ENCODE measurements at places on chromosomes 2 and 18.
A peak's percentile ranks its signal among the peaks of the same experiment; 100 is the strongest.

GRCh38 chr18:7049951-7050350 is 67.6 kb downstream of the LAMA1 start:
- DNase-seq: no peak

- no peak for DNase-seq
Observed at GRCh38 chr2:181129364-181130056, 149.1 kb downstream of the UBE2E3 start.

- no peak for DNase-seq
Observed at GRCh38 chr2:171394164-171394740, 39.5 kb downstream of the METTL8 start.

DNA sequence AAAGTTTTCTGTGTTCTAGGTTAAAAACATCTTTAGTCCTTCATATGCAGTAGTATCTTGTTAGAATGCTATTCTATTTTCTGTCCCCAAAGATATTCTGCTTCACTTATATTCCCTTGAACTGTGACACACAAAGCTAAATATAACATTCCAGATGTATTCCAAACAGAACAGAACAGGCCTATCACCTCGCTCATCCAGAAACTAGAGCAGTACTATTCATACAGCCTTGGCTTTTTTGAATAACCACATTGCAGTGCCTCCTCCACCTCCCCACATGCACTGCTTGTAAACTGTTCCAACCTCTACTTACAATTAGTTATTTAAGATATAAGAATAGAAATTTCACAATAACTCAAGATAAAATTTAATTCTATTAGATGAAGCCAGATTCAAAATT is 196.8 kb downstream of the EXOC6B start:
- no peak for DNase-seq

- DNase-seq: no peak
Observed at GRCh38 chr2:215619989-215620388, 184.1 kb upstream of the FN1 start.

DNA sequence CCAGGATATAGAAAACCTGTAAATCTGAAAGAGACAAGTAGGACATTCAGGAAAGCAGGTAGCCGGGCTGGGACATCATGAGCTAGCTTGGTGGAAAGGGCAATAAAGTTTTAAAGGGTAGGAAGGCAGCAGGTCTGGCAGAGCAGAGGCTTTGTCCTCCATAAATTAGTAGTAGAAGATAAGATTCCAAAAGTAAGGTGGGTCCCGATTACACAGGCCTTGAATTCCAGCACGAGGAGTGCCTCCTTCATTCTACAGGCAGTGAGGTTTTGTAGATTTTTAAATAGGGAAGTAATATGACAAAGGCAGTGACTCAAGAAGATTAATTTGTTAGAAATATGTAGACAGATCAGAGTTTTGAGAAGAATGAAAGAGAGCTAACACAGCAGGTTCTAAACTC is 160.7 kb downstream of the DTNB start:
- DNase-seq: no peak

GRCh38 chr2:168244318-168244717 is 3.1 kb downstream of the STK39 start:
- DNase-seq: peak; percentile 4

- DNase-seq: no peak
Observed at GRCh38 chr2:211141646-211142045, 585.2 kb downstream of the CPS1 start.

DNA sequence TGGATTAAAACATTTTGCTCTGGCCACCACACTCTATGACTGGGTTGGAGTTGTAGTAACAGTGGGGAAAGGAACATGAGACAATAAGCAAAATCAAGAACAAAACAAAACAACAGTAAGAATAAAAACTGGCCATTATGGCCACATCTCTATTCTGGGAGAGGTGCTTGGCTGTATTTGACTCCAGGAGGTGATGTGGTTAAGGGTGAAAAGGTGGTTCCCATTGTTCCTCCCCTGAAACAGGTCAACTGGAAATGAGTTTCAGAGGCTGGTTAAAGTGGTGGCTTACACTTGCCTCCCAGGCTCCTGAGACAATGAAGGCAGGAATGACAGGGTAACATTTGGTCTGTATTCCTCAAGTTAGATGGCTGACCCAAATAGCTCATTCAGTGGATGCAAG is 67.3 kb upstream of the FANCL start:
- DNase-seq: no peak

DNA sequence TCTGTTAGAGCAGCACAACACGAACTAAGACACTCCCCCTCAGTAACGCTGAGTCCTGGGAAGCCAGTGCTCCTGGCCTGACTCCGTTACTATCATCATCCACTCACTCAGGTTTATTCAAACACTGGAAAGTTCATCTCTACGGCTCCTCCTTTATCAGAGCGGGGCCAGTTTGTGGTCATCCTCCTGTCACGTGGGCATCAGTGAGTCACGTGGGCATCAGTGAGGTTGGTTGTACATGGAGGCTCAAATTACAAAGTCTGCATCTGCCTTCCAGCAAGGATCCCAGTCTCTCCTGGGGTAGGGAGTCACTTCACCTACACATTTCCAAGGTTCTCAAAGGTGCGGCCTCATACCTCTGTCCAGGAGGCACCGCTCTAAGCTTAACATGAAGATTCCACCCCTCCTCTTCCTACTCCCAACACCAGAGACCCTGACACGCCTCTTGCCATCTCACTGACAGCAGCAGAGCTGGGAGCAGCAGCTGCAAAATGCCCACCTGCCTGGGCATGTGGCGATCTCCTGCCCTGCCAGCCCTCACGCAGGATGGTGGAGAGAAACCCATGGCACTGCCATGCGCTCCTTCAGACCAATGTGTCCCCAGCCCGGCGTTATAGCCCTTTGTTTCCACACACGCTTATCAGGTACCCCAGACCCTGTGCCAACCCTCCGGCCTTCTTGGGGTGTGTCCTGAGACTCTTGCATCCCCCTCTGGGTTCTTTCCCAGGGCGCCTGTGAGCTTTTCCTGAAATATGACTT is 99.2 kb upstream of the PTPRM start:
- DNase-seq: no peak

- peak; percentile 47 for DNase-seq
Observed at GRCh38 chr2:98730707-98731040, 258 bp downstream of the MGAT4A start.

- no peak for DNase-seq
Observed at GRCh38 chr18:23498117-23498516, 5.2 kb upstream of the RMC1 start.

DNA sequence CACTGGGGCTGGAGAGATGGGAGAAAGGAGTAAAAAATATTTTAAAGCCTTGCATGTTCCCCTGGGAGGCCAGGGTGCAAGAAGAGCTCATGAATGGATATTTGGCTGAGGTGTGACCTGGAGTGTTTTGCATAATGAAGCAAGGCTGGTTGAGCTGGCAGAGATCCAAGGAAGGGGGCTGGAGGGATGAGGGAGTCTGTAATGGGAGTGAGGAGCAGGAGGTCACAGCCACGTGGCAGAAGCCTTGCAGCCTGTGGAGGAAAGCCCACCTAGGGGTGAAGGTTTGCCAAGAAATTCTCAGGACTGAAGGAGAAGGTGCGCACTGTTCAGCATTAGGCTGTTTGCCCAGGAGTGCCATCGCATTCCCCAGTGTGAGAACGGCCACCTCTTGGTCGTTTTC is 40.3 kb upstream of the ATP8B1 start:
- no peak for DNase-seq

DNA sequence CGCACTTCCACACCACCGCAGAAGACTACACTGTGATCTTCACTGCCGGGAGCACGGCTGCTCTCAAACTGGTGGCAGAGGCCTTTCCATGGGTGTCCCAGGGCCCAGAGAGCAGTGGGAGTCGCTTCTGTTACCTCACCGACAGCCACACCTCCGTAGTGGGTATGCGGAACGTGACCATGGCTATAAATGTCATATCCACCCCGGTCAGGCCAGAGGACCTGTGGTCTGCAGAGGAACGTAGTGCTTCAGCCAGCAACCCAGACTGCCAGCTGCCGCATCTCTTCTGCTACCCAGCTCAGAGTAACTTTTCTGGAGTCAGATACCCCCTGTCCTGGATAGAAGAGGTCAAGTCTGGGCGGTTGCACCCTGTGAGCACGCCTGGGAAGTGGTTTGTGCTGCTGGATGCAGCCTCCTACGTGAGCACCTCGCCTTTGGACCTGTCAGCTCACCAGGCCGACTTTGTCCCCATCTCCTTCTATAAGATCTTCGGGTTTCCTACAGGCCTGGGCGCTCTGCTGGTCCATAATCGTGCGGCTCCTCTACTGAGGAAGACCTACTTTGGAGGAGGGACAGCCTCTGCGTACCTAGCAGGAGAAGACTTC is 12.5 kb downstream of the MOCOS start:
- DNase-seq: no peak

GRCh38 chr18:24837066-24837465 is 376.6 kb downstream of the HRH4 start:
- DNase-seq: no peak

DNA sequence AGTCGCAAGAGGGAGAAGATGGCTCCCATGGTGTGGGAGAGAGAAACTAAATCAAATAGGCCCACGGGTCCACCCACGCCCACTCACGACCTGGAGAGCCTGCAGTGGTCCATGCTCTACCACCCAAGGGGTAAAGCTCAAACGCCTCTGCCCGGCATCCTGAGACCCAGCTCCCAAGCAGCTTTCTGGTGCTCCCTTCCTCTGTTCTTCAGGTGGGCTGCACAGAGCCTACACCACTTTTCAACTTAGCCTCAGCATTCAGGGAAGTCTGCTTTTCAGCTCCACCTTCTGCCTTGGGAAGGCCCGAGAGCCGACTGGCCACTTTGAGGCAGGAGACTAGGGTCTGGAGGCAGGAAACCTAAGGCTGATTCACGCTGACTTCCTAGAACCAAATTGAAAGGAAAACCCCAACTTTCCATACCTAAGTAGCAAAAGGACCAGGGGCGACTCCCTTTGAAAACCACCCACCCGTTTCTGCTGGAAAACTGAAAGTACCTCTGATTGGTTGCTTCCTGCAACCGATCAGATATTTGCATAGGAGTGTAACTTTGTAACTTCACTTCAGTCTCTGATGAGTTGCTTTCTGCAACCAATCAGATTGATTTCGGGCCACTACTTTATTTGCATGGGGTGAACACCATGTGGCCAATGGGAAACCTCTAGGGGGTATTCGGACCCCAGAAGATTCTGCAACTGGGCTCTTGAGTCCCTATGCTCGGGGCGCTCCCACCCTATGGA is 26.8 kb upstream of the SPATA3 start:
- DNase-seq: no peak

- no peak for DNase-seq
Observed at GRCh38 chr18:79882522-79883241, 68.8 kb downstream of the SLC66A2 start.

DNA sequence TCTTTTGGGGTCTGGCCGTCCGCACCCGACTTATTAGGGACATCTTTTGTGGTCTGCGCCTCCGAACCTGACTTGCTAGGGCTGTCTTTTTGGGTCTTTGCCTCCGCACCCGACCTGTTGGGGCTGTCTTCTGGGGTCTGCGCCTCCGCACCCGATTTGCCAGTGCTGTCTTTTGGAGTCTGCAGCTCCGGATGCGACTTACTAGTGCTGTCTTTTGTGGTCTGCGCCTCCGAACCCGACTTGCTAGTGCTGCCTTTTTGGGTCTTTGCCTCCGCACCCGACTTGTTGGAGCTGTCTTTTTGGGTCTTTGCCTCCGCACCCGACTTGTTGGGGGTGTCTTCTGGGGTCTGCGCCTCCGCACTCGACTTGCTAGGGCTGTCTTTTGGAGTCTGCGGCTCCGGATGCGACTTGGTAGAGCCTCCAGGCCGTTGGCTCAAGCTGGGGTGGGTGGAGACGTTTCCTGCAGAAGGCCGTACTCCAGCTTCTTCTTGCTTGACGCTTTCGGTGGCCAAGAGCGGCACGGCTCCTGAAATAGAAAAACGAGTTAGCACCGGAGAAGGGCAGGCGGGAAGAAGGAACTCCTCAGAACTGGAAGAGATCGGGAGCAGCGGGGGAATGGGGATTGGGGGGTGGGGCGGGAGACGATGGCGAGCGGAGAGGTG is 498 bp downstream of the TGOLN2 start:
- DNase-seq: peak; percentile 47

GRCh38 chr2:39216346-39217191 is 27.2 kb downstream of the CDKL4 start:
- peak; percentile 31 for DNase-seq

DNA sequence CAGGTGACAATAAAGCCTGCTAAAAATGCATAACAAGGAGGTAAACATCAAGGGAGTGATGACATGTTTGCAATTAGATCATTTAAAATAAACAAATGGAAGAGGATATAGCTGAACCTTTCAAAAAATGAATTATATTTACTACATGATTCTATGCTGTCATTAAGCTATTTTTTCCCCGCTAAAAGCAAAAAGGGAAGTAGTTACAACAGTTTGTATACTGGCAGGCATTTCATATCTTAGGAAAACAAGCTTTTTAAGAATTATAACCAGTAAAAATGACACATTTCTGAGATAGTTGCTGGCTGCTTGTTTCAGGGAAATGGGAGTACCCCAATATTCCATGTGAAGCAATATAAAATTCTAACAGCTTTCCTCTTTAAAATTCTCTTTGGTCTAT is 89.1 kb upstream of the ITGB6 start:
- no peak for DNase-seq

- DNase-seq: no peak
Observed at GRCh38 chr18:29962579-29962978, 1080.0 kb downstream of the DSC3 start.

DNA sequence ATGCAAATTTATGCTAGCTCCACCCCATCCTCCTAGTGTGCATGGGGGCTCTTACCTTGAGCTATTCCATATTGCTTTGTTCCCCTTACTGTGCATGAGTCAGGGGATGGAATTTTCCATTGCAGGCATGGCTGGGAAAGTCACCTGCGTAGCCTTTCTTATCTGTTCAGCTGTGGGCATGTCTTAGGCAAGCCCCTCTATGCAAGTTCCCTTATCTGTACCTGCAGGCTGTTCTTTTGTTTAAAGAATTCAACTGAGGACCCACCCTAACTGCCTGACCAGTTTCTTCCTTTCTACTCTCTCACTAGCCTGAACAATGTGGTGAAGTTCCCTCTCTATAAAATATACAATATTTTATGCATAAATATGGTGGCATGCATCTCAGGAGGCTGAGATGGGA is 54.2 kb upstream of the CDCA7 start:
- no peak for DNase-seq

- no peak for DNase-seq
Observed at GRCh38 chr2:60976875-60977561, 40.5 kb upstream of the PEX13 start.

- no peak for DNase-seq
Observed at GRCh38 chr18:22325396-22325795, 92.3 kb downstream of the CTAGE1 start.

- DNase-seq: no peak
Observed at GRCh38 chr2:143397884-143398614, 268.8 kb downstream of the ARHGAP15 start.

- no peak for DNase-seq
Observed at GRCh38 chr2:202035089-202035940, 1.7 kb downstream of the FZD7 start.

DNA sequence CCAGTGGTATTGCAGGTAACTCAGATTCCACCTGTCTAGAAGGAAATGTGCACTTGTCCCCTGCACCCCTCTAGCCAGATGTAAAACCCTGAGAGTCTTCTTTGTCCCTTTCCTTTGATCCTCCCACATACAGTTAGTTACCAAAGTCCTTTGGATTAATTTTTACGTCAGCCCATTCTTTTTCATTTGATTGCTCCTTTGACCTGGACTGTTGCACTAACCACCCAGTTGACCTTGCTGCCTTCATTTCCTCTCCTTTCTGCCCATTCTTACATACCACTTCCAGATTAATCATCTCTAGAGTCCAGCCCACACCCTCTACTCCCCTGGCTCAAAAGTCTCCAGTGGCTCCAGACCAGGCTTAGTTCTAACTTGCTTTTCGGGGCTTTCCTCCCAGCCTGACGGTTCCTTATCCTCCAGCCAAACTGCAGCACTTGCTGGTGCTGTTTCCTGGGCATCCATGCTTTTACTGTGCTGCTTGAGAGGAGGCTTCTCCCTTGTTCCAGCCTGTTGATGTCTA is 99.3 kb downstream of the SPTBN1 start:
- DNase-seq: no peak

Data from stimulated activated CD8-positive, alpha-beta memory T cell treated with anti-CD3 and anti-CD28 coated beads, Interleukin-2, amount 100 ng/mL, for 48 hours (primary cell).